ENCODE measurements at places on chromosomes 12 and 14. TPM values are rescaled to one million over a fixed set of nuclear protein-coding genes. Genes with fewer than 3 reads are reported as not detected.
A peak's percentile ranks its signal among the peaks of the same experiment; 100 is the strongest.

- H3K27me3 ChIP-seq: no peaks in the 10 kb centered on the region
- no peaks in the 10 kb centered on the region for H3K36me3 ChIP-seq
- H3K27ac ChIP-seq: no peak overlapping the region
- H3K4me1 ChIP-seq: no peaks in the 10 kb centered on the region
- H3K4me3 ChIP-seq: no peak overlapping the region
These were observed 29.9 kb upstream of the BCDIN3D start for GRCh38 chr12:49872781-49873181.

- no peaks in the 10 kb centered on the region for H3K36me3 ChIP-seq
- peaks cover 14% of the 10 kb centered on the region for H3K4me1 ChIP-seq
- no peak for DNase-seq
- H3K4me3 ChIP-seq: no peak overlapping the region
- H3K27me3 ChIP-seq: no peaks in the 10 kb centered on the region
These were observed 65.8 kb downstream of the PITPNM2 start for GRCh38 chr12:123085066-123085465.

NGB gene
- not detected for total RNA-seq

INHBC gene
- total RNA-seq: not detected

- H3K36me3 ChIP-seq: no peaks in the 10 kb centered on the region
- H3K4me1 ChIP-seq: no peaks in the 10 kb centered on the region
- no peak overlapping the region for H3K4me3 ChIP-seq
- H3K27me3 ChIP-seq: no peaks in the 10 kb centered on the region
- no peak for DNase-seq
- H3K27ac ChIP-seq: no peak overlapping the region
These were observed 420.7 kb downstream of the ADAMTS20 start for GRCh38 chr12:43131301-43131700.

SERPINA9 gene
- total RNA-seq: not detected

DNA sequence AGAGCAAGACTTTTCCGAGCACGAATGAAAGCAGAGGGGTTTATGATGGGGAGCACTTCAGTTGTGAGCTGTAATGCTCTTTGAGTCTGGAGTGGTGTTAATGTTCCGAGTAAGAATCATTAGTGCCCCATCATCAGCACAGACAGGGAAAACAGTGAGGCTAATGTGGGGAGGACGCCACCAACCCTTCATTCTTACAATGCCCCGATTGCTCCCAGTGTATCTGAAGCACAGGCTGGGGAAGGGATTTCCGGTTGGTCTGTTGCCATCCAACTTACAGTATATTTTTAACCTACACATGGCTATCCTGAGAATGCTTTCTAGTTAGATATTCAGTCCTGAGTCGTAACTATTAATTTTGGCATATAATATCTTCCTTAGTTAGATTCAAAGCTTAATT lies 141.6 kb downstream of the APAF1 start:
- H3K27ac ChIP-seq: no peak overlapping the region
- DNase-seq: no peak
- H3K4me3 ChIP-seq: no peak overlapping the region
- H3K36me3 ChIP-seq: no peaks in the 10 kb centered on the region
- H3K4me1 ChIP-seq: no peaks in the 10 kb centered on the region
- peaks cover 8% of the 10 kb centered on the region for H3K27me3 ChIP-seq

DNA sequence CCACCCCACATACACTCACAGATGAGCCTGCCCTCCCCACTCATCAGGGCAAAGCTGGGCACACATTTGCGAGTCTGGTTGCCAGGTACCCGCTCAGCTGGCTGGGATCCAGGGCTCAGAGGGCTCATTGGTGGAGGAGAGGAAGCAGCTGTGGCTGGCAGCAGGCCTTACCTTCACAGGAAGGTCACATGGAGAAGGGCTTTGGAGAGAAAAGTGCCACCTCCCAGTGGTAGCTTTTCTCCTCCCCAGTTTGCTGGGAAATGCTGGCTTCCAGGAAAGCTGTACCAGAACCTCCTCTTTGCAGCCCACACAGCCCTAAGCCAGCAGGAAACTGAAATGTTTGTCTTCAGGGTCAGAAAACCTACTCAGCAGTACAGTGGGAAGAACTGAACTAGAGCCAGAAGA lies 55.6 kb downstream of the LGMN start:
- DNase-seq: no peak
- peaks cover 3% of the 10 kb centered on the region for H3K36me3 ChIP-seq
- H3K4me3 ChIP-seq: no peak overlapping the region
- H3K4me1 ChIP-seq: peaks cover 5% of the 10 kb centered on the region
- no peak overlapping the region for H3K27ac ChIP-seq
- peaks cover 6% of the 10 kb centered on the region for H3K27me3 ChIP-seq

RD3L gene
- not detected for total RNA-seq

- no peaks in the 10 kb centered on the region for H3K36me3 ChIP-seq
- H3K4me3 ChIP-seq: no peak overlapping the region
- H3K27ac ChIP-seq: no peak overlapping the region
These were observed 12.6 kb upstream of the LGALS3 start for GRCh38 chr14:55116246-55117030.

- no peak overlapping the region for H3K4me3 ChIP-seq
- peak; percentile 26 for DNase-seq
- no peak overlapping the region for H3K27ac ChIP-seq
- no peaks in the 10 kb centered on the region for H3K27me3 ChIP-seq
- no peaks in the 10 kb centered on the region for H3K36me3 ChIP-seq
These were observed 34.3 kb upstream of the GAS2L3 start for GRCh38 chr12:100539202-100539601.

GRCh38 chr12:112153181-112153892 lies 28.0 kb downstream of the TRAFD1 start:
- H3K27me3 ChIP-seq: no peaks in the 10 kb centered on the region
- no peak overlapping the region for H3K4me3 ChIP-seq
- no peak overlapping the region for H3K27ac ChIP-seq

VDR gene
- total RNA-seq: 16.4 TPM

- DNase-seq: no peak
- H3K36me3 ChIP-seq: no peaks in the 10 kb centered on the region
- H3K27me3 ChIP-seq: peaks cover 12% of the 10 kb centered on the region
- peaks cover 29% of the 10 kb centered on the region for H3K4me1 ChIP-seq
- no peak overlapping the region for H3K4me3 ChIP-seq
- H3K27ac ChIP-seq: no peak overlapping the region
These were observed 5.0 kb downstream of the CMKLR1 start for GRCh38 chr12:108333898-108334699.

ISCU gene
- 60.8 TPM for total RNA-seq

- no peak overlapping the region for H3K4me3 ChIP-seq
- no peak overlapping the region for H3K27ac ChIP-seq
- no peak for DNase-seq
- no peaks in the 10 kb centered on the region for H3K36me3 ChIP-seq
- H3K27me3 ChIP-seq: no peaks in the 10 kb centered on the region
These were observed 539.7 kb downstream of the SNAPC1 start for GRCh38 chr14:62301911-62302310.

DNA sequence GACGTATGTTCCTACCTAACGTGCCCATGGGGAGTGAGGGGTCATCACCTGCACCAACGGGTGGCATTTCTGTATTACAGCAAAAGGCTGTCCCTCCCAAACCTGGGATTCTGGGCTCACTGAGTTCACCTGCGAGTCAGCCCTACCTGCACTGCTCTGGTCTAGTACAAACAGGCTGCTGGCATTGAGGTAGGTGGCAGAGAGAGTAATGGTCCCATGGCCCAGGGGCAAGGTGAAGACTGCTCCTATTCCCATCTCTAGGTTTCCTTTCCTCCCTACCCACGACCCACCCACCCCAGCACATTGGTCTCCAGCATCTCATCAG lies 421 bp downstream of the SUOX start:
- H3K4me1 ChIP-seq: peaks cover 38% of the 10 kb centered on the region
- H3K36me3 ChIP-seq: peaks cover 14% of the 10 kb centered on the region
- no peaks in the 10 kb centered on the region for H3K27me3 ChIP-seq
- H3K4me3 ChIP-seq: peak overlapping the region; percentile 52

IFI27 gene
- total RNA-seq: 158 TPM

TMEM120B gene
- total RNA-seq: 5.8 TPM

DNA sequence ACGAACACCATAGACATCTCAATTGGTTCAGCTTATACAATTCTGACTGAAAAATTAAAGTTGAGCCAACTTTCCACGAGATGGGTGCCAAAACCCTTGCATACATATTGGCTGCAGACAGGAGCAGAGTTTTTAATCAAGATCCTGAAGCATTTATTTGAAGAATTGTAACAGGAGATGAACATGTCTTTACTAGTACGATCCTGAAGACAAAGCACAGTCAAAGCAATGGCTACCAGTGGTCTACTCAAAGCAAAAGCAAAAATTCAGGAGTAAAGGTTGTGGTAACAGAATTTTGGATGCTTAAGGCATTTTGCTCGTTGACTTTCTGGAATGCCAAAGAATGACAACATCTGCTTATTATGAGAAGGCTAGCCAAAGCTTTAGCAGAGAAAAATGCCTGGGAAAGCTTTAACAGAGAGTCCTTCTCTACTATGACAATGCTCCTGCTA lies 20.7 kb downstream of the ZDHHC17 start:
- no peak overlapping the region for H3K4me3 ChIP-seq
- H3K4me1 ChIP-seq: peaks cover 3% of the 10 kb centered on the region
- no peak for DNase-seq
- H3K36me3 ChIP-seq: peaks cover 23% of the 10 kb centered on the region
- no peaks in the 10 kb centered on the region for H3K27me3 ChIP-seq
- H3K27ac ChIP-seq: no peak overlapping the region

SLC8B1 gene
- 27.7 TPM for total RNA-seq

GRCh38 chr12:95385246-95386035 lies 88.5 kb upstream of the METAP2 start:
- DNase-seq: no peak
- no peaks in the 10 kb centered on the region for H3K27me3 ChIP-seq
- peaks cover 3% of the 10 kb centered on the region for H3K4me1 ChIP-seq

GRCh38 chr12:12353807-12354206 lies 3.1 kb upstream of the BORCS5 start:
- H3K4me1 ChIP-seq: peaks cover 43% of the 10 kb centered on the region
- no peak overlapping the region for H3K27ac ChIP-seq
- no peak overlapping the region for H3K4me3 ChIP-seq
- H3K27me3 ChIP-seq: no peaks in the 10 kb centered on the region
- H3K36me3 ChIP-seq: peaks cover 5% of the 10 kb centered on the region

DNA sequence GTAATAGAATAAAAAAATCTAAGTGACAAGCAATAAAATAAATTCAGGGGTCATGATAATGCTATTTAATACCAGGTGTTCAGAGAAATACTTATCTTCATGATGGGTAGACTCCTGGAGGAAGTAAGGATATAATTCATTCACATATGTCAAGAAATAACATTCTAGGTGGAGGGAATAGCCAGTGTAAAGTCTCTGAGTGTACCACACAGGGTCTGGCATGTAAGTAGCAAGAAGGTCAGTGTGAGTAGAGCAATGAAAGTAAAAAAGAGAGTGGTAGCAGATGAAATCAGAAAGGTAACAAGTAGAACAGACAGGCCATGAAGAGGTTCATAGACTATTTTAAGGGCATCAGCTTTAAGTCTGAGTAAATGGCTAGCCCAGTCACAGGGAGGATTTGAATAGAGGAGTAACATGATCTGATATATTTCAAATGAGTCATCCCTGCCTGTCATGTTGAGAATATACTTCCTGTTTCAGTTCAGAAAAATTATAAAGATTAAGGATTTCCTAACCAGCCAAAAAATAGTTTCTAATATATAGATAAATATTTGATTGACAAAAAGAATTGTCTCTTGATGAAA lies 519.9 kb downstream of the C12orf50 start:
- H3K36me3 ChIP-seq: no peaks in the 10 kb centered on the region
- H3K4me1 ChIP-seq: no peaks in the 10 kb centered on the region
- H3K27ac ChIP-seq: no peak overlapping the region
- no peak for DNase-seq
- no peaks in the 10 kb centered on the region for H3K27me3 ChIP-seq
- no peak overlapping the region for H3K4me3 ChIP-seq

DNA sequence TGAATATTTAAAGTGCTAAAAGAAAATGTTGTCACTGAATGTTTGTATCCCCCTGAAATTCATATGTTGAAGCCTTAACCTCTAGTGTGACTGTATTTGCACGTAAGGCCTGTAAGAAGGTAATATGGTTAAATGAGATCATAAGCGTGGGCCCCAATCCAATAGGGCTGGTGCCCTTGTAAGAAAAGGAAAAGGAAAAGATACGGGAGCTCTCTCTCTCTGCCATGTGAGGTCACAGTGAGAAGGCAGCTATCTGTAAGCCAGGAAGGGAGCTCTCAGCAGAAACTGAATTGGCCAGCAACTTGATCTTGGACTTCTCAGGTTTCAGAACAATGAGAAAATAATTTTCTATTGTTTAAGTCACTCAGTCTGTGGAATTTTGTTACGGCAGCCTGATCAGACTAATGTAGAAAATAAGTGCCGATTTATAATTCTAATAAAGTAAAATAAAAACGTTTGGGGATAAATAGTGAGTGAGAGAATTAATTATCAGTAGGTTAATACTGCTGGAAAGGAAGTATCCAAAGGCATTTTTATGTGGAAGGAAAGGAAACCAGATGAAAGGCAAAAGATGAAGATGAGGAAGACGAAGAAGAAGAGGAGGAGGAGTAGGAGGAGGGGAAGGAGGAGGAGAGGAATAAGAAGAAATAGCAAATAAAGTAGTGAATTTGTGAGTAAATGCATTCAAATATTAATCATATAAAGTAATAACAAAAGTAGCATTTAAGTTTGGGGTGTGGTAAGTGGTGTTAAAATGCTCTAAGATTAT lies 188.5 kb upstream of the KRR1 start:
- no peak overlapping the region for H3K27ac ChIP-seq
- H3K27me3 ChIP-seq: no peaks in the 10 kb centered on the region
- peaks cover 7% of the 10 kb centered on the region for H3K4me1 ChIP-seq
- no peaks in the 10 kb centered on the region for H3K36me3 ChIP-seq
- no peak for DNase-seq
- no peak overlapping the region for H3K4me3 ChIP-seq

DIO3 gene
- total RNA-seq: not detected

DNA sequence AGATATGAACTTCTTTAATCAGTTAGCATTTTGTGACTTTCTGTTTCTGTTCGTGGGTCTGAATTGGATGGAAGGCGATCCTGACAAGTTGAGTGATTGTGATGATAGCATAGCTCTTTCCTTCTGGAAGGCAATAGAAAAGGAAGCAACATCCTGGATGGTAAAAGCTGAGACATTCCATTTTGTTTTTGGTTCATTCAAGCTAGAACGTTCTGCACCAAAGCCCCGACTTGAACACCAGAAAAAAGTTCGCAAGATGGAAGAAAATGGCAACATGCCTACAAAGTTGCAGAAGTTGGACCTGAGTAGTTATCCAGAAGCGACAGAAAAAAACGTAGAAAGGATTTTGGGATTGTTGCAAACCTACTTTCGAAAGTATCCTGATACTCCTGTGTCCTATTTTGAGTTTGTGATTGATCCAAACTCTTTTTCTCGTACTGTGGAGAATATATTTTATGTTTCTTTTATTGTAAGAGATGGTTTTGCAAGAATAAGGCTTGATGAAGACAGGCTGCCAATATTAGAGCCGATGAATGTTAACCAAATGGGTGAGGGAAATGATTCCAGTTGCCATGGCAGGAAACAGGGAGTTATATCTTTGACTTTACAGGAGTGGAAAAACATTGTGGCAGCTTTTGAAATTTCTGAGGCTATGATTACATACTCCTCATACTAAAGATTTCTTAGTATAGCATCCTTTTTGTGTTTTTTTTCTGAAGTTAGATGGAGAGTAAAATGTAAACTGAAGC lies 896 bp downstream of the EID3 start:
- peak overlapping the region; percentile 86 for H3K4me3 ChIP-seq
- H3K4me1 ChIP-seq: peaks cover 80% of the 10 kb centered on the region
- no peaks in the 10 kb centered on the region for H3K27me3 ChIP-seq
- no peak for DNase-seq
- H3K27ac ChIP-seq: peak overlapping the region; percentile 98

- H3K27me3 ChIP-seq: peaks cover 2% of the 10 kb centered on the region
- peaks cover 3% of the 10 kb centered on the region for H3K36me3 ChIP-seq
- no peak overlapping the region for H3K27ac ChIP-seq
- no peak for DNase-seq
These were observed 4.7 kb upstream of the CHST11 start for GRCh38 chr12:104452087-104452486.
